ENCODE measurements at places on chromosomes 3 and 15.
A peak's percentile ranks its signal among the peaks of the same experiment; 100 is the strongest.

DNA sequence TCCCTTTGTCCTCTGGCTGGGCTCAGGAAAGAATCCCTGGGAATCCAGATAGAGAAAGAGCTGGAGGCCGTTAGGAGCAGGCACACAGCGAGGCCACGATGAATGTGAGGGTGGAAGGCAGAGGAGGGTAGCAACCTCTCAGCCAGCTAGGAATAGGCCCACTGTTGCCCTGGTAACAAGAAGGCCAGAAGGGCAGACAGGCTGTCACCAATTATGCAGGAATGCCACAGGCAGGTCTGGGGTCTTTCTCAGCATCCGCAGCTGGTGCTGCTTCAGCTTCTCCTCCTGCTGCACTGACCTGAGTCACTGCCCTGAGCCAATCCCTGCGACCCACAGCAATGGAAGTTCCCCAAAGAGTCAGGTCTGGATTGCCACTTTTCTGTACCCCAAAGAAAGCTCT, 62.8 kb upstream of the C3orf80 start:
- no peak for DNase-seq

DNA sequence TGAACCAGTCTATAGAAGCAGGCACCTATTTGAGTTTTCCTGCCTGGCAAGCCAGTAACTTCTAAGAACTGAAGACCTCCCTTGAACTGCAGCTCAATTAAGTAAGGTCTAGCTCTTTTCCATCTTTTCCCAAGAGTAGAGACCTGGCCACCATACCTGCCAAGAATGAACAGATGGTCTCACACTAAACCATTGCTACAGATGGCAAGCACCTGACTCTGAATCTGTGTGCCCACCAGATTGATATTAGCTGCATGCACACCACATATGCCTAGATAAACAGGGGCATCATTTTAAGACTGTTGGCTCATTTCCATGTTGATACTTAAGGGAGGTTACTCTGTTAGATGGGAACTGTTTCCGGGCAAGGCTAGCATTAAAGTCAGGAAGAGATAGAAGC, 34.8 kb upstream of the GSK3B start:
- DNase-seq = no peak

GRCh38 chr3:39426312-39426711, 19.8 kb downstream of the RPSA start:
- DNase-seq = no peak

DNA sequence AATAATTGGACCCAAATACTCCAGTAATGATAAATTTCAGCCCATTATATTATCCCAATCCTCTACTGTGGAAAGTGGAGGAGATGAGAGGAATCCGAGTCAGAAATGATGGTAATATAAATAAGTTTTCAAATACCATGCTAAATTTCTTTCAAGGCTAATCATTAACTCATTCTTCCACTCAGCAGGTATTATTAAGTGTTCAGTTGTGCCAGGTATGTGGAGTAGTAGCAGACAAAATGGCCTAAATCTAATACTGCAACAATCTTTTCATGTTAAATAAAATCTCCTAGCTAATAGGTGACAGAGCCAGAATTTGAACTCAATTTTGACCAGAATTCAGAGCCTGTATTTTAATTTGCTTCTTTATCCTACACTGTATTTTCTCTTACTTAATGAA, 538.6 kb upstream of the ROBO2 start:
- no peak for DNase-seq

GRCh38 chr3:13790376-13791197, 89.3 kb downstream of the WNT7A start:
- DNase-seq = no peak

- no peak for DNase-seq
Observed at GRCh38 chr3:46214751-46215352, 6.7 kb upstream of the CCR1 start.

GRCh38 chr3:33196538-33196937, 22.1 kb downstream of the SUSD5 start:
- no peak for DNase-seq

DNA sequence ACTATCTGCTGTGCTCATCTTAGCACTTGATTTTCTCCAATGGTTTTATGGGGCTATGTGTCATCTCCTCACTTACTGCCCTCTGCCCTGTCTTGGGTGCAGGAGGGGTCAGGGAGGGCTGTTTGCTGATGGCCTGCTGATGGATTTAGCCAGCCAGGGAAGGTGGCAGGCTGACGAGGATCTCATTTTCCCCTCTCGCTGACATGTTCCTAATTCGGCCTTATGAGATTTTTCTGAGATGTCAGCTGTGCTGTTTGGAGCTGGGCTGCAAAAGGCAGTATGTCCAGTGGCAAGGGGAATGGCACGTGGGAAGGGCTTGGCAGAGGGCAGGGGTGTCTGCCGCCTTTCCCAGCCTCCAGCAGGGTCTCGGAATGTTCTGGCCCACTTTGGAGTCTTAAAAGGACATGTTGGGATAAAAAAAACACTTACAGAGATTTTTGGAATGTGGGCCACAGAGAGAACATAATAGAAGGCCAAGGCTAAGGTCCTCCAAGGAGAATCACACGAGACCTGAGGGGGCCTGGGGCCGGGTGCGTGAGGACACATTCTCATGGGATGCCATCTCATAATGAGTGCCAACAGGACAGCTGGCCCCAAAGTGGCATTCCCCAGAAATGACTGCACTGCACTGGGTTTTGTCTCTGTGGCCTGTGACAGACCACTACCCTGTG, 303.8 kb downstream of the TLE3 start:
- no peak for DNase-seq

DNA sequence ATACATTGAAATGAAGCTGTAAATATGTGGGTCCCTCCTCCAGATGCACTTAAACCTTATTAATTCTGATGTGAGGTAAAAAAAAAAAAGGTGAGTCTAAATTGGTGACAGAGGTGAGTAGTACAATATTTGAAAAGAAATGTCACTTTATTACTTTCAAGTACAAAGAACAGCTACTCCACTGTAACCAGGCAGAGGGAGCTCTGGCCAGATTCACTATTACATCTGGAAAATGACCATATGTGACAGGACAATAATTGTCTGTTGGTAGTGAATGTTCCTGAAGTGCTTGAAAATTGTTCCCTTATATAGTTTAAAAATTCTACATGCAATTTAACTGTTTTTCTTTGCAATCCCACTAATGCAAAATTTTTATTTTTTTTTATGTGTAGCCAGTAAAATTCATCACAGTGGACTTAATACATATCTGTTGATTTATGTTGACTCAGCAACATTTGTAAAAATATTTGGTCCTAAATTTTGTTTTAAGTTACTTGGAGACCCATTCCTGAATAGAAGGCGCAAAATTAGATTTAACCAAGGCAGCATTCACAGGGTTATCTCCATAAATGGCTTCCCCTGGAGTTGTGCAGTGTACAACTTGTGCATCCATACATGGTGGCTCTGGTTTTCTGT, 231.9 kb upstream of the TBC1D5 start:
- DNase-seq = peak; percentile 0

- DNase-seq = no peak
Observed at GRCh38 chr15:100464256-100464655, 64.5 kb downstream of the CERS3 start.

- DNase-seq = no peak
Observed at GRCh38 chr3:151638555-151639417, 94.9 kb upstream of the AADACL2 start.

- DNase-seq = no peak
Observed at GRCh38 chr3:134799393-134799792, 4.3 kb downstream of the EPHB1 start.

DNA sequence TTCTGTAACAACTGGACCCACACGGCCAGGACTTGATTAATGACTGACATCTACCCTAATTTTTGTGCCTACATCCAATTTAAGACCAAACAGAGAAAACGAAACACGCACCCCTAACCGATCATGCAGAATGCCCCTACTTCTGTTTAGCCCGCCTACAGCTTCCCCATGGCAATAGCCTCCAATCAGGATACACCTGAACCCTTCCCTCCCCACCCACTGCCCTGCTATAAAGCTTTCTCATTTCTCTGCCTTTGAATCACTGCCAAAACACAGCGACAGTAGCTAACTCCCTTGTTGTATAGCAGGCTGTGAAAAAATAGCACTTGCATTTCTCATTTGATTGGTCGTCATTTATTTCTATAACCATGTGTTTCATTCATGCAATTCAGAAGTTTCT, 45.2 kb upstream of the DPPA4 start:
- DNase-seq = no peak

- no peak for DNase-seq
Observed at GRCh38 chr15:101087172-101087769, 164.6 kb downstream of the CHSY1 start.

DNA sequence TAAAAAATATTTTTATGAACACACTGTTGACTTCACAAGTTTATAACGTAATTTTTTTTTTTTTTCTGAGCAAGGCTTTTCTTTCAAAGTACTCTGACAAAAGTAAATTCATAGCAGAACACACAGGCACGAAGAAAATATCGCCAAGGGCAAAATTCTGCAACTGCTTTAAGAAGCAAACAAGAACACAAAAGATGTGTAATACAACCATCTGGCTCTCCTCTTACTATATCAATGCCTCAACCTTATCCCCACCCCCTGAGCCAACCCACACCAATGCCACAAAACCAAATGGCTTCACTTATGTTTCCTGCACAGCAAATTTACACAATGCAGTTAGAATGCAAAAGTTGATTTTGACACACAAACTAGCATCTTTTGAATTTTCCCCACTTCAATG, 274.2 kb downstream of the FOXP1 start:
- DNase-seq = no peak

GRCh38 chr15:37260255-37260654, 159.9 kb upstream of the MEIS2 start:
- DNase-seq = no peak

GRCh38 chr3:181808053-181808452, 96.3 kb downstream of the SOX2 start:
- DNase-seq = no peak

GRCh38 chr15:78139578-78139977, 8.3 kb upstream of the CIB2 start:
- no peak for DNase-seq

- no peak for DNase-seq
Observed at GRCh38 chr3:124057420-124057819, 65.5 kb upstream of the ROPN1 start.

DNA sequence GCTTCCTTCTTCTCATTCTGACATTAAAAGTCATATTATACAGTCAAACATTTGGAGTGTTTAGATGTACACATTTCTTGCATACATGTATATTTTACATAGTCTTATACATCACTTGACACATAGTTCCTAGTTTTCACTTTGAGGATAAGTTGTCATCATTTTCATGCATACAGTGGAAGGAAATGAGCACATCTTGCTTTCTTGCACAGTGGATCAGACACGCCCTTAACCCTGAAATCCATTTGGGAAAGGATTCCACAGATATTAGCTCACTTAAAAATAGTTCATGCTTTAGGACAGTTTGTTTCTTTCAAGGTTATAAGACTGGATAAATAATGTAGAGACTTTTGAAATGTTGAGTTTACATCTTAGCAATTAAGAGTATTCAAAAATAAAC, 148.6 kb upstream of the MME start:
- DNase-seq = peak; percentile 6

DNA sequence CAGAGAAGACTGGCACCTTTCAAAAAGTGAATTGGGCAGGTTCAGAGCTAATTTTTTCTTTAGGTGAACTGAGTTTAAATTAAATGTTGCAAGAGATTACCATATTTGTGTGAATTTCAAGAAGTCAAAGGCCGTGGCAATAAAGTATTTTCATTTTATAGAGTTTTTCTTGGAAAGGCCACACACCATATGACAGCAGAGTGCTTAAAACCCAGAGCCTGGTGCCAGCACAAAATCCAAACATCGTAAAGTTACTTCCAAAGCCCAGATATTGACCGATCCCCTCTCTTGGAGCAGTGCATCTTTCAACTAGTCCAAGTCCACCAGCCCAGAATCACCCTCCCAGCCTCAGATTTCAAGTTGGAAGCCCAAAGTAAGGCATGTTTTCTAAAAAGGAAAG, 164.5 kb downstream of the VGLL4 start:
- no peak for DNase-seq

DNA sequence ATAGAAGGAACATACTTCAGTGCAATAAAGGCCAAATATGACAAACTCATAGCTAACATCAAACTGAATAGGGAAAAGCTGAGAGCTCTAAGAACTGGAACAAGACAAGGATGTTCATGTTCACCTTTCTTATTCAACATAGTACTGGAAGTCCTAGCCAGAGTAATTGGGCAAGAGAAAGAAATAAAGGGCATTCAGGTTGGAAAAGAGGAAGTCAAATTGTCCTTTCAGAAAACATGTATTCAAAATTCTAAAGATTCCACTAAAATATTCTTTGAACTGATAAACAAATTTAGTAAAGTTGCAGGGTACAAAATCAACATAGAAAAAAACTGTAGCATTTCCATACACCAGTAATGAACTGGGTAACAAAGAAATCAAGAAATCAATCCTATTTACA, 12.2 kb upstream of the ZNF197 start:
- no peak for DNase-seq

DNA sequence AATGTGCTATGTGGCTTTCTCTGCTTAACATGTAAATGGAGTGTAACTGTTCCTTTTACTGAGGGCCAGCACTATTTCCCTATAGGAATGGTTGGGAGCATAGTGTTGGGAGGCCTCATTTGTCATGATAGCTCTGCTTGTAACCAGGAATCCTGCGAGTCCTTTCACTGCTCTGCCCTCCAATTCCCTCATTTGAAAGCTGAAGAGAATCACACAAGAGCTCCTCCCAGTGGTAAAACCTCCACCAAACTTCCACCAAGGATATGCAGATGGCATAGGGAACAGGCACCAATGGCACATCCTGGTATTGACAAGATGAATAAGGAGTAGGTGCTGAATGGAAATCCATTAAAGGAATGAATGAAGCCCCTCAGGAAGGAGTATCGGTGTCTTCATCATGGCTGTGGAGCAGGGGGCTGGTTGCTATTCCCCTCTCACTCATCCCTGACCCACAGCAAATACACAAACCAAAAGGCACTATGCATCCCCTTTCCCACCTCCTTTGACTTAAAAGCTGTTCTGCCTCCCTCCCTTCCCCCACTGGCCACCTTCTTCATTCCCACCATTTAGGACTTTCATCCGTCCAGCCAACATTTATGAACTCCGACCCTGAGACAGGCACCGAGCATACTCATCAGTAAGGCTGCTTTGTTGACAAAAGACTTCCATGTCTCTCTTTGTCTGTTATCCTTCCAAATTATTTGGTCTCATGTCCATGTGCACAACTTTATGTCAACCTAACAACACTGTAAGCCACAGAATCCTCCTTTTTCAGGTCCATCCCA, 560.8 kb downstream of the FOXP1 start:
- DNase-seq = no peak

GRCh38 chr15:65633752-65634151, 12.0 kb downstream of the SLC24A1 start:
- no peak for DNase-seq

DNA sequence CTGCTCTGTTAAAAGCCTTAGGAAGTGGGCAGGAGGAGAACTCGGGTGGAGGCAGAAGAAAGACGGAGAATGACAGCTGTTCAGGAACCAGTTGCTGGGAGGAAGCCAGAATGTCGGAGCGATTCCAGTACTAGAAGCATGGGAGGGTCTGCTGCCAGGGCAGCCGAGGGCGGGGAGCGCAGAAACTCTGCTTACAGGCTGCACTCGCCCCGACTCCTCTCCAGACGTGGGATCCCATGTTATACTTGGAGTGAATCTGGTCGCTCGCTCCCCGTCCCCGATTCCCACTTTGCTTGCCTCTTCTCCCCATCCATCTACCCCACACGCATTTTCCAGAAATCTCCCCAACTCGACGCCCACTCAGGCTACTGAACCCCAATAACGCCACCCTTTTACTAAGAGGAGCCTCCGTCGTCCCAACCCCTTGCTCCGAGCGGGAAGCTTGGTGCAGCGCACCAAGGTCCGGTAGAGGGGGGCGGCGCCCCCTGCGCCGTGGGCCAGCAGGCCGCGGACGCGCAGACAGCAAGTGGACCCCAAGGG, 665 bp downstream of the GATM start:
- no peak for DNase-seq

GRCh38 chr3:182063742-182064141, 352.0 kb downstream of the SOX2 start:
- DNase-seq = peak; percentile 16
